ENCODE measurements at places on chromosomes 1 and 21.
A peak's percentile ranks its signal among the peaks of the same experiment; 100 is the strongest.

DNA sequence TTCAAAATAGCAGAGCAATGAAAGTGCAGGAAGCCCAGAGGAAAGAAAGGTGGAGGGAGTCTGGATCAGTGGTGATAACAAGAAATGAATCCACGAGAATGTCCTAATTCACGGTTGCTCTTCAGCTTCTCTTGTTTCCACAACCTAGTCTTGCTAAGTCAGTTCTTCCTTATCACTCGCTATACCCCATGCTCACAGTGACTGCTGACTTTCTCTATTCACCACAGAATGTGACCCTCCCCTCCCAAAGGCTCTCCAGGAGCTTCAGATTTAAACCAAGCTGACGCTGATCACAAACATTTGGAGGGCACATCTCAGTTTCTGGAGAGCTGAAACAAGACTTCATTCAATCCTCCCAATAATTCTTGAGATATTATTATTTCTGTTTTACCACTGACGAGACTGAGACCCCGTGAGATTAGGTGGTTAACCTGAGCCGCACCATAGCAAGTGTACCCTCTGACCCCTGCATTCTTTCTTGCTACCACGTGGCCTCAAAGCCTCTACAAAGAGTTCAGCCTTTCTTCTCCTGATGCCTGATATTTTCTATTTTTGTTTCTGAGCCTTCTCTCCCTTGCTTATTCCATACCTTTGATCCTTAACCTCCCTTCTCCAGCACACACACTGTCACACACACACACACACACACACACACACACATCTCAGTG lies 10.7 kb upstream of the CCN1 start:
- no peak for DNase-seq

DNA sequence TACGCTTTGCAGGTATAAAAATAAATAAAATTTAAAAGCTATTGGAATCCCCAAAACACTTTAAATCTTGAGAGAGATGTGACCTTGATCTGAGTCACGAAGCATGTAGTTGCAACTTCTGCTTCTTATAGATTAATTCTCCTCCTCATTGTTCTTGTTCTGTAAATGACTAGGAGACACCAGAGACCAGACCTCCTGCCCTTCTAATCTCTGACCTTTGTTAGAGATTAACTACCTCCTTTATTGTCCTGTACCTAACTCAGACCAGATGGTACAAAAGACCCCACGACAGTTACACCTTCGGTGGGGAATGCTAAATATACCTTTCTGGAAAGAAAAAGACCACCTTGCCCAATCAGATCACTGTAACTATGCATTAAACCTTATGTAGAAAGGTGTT lies 76.9 kb upstream of the NEK2 start:
- DNase-seq = no peak

GRCh38 chr21:30979054-30979453 lies 59.2 kb downstream of the KRTAP19-8 start:
- DNase-seq = no peak

DNA sequence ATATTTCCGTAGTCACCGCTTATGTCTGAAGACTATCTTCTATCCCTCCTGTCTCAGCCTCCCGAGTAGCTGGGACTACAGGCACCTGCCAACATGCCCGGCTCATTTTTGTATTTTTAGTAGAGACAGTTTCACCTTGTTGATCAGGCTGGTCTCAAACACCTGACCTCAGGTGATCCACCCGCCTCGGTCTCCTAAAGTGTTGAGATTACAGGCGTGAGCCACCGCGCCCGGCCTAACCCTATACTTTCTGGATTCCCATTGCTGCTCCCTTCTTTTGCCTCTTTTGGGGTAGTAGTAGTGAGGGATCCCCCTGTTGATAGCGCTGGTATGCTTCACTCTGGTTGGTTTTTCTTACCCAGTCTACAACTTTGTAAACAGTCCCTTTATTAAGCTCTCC lies 5.7 kb upstream of the SYF2 start:
- DNase-seq = no peak

DNA sequence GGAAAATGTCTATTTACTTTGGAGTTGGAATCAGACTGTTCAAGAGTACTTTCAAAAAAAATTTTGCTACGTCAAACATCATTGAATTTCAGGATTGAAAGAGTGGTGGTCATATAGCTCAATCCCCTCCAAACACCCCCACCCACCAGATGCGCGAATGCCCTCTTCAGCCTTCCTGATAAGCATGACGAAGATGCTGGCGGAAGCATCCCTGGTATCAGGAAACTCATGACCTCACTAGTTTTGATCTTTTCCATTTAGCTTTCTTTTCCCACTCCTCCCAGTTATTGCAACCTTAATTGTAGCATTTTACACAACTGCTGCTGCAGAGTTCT lies 104.4 kb downstream of the LEPR start:
- DNase-seq = no peak

GRCh38 chr1:39861003-39861402 lies 22.3 kb downstream of the TRIT1 start:
- no peak for DNase-seq

- no peak for DNase-seq
These were observed 47.2 kb downstream of the MORN1 start for GRCh38 chr1:2344121-2344681.

GRCh38 chr1:22572818-22573217 lies 9.5 kb downstream of the EPHA8 start:
- no peak for DNase-seq

DNA sequence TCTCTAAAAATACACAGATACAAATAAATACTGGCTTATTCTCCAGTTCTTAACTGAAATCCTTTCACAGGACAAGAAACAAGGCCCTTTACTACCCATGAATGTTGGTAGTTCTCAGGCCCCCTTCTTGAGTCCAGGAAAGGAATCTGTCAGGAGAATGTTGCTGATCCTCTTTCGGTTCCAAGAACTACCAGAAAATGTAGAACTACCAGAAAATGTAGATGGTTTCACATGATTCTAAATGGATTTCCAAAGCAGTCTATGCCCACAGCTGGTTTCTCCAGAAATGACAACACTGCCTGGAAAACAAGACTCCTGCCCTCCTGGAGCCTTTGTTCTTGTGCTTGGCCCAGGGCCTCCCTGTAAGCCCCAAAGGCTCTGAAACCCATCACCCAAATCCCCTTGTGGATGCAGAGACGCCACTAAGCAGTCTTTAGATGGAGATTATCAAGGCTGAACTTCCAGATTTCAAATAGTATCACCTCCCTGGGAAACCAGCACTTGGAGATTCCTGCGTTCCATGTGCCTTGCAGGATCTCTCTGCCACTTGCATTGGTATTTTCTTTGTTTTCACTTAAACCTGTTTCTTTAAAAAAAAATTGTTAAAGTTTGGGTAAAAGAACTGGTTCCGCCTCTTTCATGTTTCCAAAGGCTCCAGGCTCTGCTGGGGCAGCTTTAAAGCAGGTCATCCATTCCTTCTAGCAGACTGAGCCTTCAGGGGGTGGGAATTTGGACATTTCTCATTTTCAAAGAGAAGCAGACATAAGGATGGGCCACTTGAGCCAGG lies 53.4 kb downstream of the MAN1C1 start:
- no peak for DNase-seq

GRCh38 chr1:206023695-206024094 lies at the start of gene CTSE:
Gene CTSE, minus strand, starts transcription at chr1:206023895. Its CDS starts 104 bp downstream, at chr1:206023791.
- DNase-seq = no peak

DNA sequence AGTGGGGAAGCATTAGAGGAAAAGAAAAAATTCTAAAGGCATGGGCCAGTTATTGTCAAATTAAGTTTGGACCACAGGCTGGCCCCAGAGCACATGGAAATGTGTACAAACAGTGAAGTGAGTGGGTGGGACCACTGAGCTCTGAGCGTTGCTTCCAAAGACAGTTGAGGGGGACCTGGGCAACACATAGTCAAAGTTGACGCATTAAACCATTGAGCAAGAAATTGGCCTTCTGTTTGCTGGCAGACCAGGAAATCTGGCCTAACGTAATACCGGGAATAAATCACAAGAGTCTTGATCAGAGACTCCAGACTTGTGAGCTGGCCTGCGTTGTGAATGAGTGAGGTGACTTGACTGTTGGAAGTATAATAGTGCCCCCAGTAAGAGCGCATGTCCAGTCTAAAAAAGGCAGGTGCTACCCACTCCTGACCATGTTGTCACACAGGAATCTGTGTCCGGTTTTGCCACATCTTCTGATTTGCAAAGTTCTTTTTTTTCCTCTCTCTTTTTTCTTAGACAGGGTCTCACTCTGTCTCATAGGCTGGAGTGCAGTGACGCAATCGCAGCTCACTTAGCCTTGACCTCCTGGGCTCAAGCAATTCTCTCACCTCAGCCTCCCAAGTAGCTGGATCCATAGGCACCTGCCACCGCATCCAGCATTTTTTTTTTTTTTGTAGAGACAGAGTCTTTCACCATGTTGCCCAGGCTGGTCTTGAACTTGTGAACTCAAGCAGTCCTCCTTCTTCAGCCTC lies 10.7 kb downstream of the EPHB2 start:
- no peak for DNase-seq

DNA sequence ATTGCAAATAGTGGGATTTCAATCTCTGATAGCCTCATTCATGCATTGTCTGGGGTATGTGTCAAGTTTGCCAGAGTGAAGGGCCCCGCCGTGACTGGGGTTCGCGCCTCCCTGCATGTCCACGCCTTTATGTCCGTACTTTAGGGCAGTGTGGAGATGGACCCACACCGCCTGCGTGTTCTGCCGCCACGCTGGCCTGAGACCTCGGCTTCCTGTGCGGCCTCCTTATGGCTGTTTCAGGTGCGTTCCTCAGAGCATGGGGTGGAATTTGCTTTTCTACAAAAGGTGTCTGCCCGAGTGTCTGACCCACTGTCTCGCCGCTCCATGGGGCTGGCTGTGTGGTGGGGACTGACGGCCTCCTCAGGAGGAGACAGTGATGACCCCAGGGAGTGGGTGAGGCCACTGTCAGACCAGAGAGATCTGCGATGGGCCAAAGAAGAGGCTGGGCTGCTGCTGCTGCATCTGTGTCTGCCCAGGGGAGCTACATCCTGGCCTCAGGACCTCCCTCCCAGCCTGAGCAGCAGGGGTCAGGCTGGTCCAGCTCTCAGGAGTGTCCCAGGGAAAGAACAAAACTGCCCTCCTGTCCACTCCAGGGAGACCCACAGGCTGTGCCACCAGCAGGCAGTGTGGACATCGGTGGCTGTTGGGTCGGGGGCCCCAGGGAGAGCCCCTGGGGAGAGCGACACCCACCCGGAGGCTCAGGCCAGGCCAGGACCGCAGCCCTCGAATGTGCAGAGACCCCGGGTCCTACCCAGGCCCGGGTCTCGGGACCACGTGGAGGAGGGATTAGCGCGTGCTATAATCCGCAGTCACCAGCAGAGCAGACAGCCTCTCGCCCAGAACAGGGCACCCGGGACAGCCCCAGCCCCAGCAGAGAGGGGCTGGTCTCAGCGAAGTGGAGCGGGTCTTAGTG lies 9.8 kb upstream of the SLC19A1 start:
- DNase-seq = no peak

GRCh38 chr1:106975944-106976343 lies 80.5 kb upstream of the PRMT6 start:
- DNase-seq = no peak

DNA sequence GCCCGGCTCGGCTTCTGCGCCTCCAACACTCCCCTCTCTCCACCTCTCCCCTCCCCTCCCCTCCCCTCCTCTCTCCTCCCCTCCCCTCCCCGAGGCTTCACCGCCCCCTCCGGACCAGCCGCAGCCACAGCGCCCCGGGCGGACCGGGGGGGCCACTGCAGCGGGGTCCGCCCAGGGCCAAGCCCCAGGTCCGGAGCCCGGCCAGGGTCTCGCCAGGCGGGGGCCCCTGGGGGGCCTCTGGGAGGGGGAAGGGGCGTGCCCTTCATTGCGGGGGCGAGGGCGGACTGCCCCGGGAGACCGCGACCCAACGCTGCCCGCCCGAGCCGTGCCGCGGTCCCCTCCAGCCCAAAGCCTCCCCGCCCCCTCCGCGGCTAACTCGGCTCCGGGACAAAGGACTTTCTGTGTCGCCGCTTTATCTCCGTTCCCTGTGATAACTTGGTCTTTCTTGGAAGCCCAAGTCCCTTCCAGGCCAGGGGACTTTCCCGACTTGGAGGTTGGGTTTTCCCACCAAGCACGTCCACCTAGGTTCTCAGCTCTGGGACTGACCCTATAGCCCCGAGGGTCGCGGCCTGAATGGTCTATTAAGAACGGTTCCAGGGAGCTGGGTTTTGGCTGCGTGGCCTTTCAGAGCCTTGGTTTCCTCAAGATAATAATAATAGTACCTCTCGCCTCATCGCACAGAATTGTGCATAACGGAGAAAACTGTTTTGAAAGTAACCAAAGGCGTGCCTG lies at the start of gene UBQLN4:
Gene UBQLN4 (minus strand): TSS at position 31 of the 732 bp plus-strand sequence. CDS start 97 bp downstream, outside the sequence.
- peak; percentile 59 for DNase-seq

- DNase-seq = no peak
These were observed 19.2 kb downstream of the LAMC2 start for GRCh38 chr1:183205196-183205781.

DNA sequence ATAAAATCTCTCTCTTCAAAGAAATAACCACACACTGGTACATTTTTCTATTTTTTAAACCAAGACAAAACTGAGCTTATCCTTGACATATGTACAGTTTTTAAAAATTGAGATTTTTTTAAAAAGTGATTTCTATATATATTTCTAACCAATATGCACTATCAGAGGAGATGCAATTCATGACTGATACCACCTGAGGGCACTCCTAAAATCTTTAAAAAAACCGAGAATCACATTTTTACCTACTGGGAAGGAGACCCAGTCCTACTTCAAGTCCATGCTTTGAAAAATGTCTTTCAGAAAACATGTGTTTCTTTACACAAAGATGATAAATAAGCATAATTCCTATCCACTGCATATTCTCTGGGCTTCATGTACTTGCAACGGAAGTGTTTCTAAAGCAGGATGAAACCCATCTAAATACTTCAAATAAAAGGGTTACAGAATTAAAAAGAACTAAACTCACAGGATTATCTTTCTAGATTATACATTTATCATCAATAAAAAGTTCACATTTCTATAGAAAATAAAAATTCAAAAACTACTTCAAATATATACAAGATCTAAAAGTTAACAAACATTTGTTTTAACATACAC lies 98.6 kb downstream of the ENAH start:
- no peak for DNase-seq

DNA sequence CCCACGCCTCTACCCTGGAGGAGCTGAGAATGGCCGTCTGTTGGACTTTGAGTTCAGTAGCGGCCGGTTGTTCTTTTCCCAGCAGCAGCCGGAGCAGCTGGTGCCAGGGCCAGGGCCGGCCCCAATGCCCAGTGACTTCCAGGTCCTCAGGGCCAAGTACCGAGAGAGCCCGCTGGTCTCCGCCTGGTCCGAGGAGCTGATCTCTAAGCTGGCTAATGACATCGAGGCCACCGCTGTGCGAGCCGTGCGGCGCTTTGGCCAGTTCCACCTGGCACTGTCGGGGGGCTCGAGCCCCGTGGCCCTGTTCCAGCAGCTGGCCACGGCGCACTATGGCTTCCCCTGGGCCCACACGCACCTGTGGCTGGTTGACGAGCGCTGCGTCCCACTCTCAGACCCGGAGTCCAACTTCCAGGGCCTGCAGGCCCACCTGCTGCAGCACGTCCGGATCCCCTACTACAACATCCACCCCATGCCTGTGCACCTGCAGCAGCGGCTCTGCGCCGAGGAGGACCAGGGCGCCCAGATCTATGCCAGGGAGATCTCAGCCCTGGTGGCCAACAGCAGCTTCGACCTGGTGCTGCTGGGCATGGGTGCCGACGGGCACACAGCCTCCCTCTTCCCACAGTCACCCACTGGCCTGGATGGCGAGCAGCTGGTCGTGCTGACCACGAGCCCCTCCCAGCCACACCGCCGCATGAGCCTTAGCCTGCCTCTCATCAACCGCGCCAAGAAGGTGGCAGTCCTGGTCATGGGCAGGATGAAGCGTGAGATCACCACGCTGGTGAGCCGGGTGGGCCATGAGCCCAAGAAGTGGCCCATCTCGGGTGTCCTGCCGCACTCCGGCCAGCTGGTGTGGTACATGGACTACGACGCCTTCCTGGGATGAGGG lies 28.5 kb upstream of the SPSB1 start:
- DNase-seq = no peak
